Inflammatory macrophage (primary cell): ENCODE measurements at places on chromosomes 6 and 20.
A peak's percentile ranks its signal among the peaks of the same experiment; 100 is the strongest.

GRCh38 chr20:32068174-32068573, 16.1 kb downstream of the HCK start:
- no peak for DNase-seq

GRCh38 chr6:423055-423798, 31.7 kb downstream of the IRF4 start:
- DNase-seq = no peak

DNA sequence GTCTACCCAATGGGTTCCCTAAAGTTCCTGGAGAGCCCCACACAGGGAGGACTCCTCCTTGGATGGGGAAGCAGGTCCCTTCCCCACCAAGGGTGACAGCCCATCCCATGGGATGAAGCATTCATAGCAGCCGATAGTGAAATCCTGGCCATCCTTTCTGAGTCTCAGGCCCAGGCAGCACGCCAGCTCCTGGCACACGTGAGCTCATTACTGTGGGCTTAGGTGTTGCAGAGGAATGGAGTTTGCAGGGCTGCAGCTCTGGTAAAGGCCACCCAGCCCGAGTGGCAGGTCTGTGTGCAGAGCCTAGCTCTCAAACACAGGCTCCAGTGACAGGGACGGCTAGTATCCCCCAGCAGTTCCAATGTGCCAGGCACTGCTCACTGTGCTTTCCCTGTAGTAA, 31.0 kb downstream of the SIRPA start:
- no peak for DNase-seq

- peak; percentile 10 for DNase-seq
Observed at GRCh38 chr6:111985202-111985731, 68.6 kb upstream of the CCN6 start.

- DNase-seq = no peak
Observed at GRCh38 chr20:3194617-3195280, 9.7 kb downstream of the DDRGK1 start.

- no peak for DNase-seq
Observed at GRCh38 chr6:87682310-87682709, 19.7 kb downstream of the AKIRIN2 start.
